ENCODE measurements at places on chromosomes 2 and 18.

GRCh38 chr18:24075767-24076597 lies 61.4 kb downstream of the TTC39C start:
- DNase-seq, result peak; percentile 1

GRCh38 chr2:237269138-237269875 lies 144.7 kb downstream of the COL6A3 start:
- DNase-seq, result peak; percentile 28

DNA sequence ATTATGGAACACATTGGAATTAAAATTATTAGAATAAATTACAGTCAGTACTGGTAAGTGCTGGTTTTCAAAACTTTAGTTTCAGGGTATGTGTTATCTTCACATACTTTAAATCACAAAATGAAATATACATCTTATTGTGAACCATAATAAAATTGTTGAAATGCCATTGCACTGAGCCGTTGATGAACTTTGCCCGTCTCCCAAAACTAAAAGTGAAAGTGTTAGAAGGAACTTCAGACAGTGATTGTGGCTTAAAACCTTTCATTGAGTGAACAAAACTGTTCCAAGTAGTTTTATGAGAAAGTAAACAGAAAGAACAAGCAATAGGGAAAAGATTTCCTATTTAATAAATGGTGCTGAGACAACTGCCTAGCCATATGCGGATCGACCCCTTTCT lies 811.6 kb downstream of the PLCL1 start:
- no peak for DNase-seq

GRCh38 chr18:59725142-59725541 lies 27.9 kb upstream of the CCBE1 start:
- no peak for DNase-seq

DNA sequence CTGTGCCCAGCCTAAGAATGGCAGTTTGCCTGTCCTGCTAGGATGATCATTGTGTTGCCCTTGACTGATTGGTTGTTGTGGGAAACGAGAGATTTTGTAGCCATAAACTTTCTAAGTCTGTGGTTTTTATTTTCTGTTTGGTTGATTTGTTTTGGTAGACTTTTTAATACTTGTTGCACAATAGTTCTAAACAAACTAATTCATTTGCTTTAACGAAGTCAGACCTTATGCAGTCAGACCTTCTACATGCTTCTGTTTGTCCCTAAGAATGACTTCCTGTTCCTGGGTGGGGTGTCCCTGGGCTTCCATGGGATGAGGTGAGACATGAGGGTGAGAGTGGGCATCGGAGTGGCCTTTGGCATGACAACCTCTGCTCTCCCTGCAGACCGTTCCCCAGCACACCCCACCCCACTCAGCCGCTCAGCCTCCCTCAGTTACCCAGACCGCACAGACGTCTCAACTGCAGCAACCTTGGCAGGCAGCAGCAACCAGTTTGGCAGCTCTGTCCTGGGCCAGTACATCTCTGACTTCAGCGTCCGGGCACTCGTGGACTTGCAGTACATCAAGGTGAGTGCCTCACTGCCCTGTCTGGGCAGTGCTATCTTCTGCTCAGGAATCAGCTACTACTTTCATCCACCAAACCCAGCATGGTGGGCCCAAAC lies 7.8 kb upstream of the CNNM3 start:
- no peak for DNase-seq

DNA sequence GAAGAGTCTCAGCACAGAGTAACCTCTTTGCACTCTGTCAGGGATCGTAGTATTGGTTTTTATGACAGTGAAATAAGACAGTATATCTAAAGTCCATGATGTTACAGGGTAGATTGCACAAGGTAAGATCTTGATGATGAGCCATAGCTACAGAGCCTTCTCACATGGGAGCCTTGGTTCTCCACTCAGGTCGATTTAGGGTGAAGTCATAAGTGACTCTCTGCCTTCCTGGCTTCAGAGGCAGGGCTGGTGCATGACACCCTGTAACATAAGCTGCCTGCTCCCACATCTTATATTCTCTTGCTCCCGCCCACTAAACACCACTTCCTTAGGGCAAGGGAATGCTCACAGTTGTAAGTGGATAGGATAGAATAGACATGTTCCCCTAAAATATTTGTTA lies 13.3 kb downstream of the DAPL1 start:
- no peak for DNase-seq

DNA sequence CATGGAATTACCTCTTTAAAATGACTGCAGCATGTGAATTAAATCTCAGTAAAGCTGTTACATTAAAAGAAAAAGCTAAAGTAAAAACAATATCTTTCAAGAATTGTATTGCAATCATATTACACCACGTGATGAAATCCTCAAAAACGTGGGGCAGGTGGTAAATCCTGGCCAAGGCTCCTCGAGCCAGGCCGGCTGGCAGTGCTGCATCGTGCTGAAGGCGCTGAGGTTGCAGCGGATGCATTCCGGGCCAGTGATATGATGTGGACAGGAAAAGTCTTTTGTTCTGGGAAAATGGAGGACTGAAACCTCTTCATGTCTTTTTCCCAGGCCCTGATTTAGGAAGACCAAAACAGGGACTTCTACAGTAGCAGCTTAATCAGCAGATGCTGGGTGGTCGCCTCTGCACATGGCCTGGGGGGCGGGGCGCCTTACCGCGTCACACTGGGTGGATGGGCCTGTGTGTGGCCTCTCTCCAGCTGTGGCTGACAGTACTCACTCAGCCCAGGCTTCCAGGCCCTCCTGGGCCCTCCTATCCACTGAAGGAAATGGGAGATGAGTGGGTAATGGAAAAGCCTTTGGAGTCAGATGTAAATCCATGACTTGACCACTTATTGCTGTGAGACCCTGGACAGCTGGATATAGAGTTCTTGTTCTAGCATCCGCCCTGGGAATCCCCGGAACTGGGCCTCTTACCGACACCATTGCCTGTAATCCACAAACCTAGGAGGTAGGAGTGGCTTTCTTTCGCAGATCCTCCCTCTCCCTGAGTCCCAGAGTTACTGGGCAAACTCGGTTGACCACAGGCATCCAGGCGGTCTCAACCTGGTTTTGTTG lies 45.1 kb downstream of the PROC start:
- no peak for DNase-seq

DNA sequence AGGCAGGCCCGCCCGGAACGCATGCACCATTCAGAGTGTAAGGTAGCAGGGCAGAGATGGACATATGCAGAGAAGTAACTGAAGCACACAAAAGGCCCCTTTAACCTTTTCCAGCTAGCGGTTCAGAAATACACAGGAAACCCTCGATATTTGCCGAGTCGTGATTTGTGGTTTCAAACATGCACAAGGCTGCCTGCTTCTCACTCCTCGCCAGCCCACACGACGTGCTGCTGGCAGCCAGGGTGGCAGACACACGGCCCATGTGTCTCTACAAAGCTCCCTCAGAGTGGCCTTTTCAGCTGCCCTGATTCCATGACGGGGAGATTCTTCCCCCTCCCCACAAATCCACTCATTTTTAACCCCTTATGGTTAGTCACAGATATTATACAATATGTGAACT lies 23.6 kb downstream of the ZBTB7C start:
- DNase-seq, result no peak

GRCh38 chr2:23475473-23475872 lies 90.5 kb downstream of the KLHL29 start:
- DNase-seq, result no peak

GRCh38 chr2:88683160-88684021 lies 8.1 kb upstream of the RPIA start:
- DNase-seq, result no peak

- DNase-seq, result no peak
Measured at GRCh38 chr2:24981411-24982136, 9.8 kb upstream of the DNAJC27 start.

DNA sequence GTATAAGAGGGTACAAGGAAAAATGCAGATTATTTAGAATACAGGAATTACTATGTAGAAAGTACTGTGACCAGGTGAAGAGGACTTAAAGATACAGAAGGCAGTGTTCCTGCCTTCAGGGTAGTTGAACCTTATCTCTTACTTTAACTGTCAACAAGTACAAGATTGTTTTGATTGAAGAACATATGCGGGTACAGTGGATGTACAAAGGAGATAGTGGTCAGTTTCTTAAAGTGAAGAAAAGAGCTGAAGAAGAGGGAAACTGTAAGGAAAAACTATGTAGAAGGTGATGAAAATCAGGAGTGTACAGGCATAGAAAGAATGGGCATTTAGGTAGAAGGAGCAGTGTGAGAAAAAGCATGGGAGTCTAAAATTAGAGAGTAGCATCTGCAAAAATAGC lies 2.2 kb downstream of the RALBP1 start:
- DNase-seq, result no peak

DNA sequence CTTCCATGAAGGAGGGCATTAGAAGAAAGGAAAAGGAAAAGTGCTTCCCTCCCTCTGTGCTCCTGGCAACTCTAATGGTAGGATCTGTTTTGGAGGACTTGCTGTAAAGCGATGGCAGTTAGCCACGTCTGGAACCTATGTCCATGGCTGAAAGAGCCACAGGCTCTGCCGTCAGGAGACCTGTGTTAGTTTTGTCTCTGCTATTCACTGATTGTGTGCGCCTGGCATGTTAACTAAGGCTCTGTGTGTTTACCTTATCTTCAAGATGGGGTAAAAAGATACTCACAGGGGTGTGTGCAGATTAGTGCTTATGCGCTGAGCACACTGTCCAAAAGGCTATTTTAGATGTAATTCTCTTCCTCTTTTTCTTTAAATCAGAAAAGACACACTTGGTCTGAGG lies 109.8 kb upstream of the LTBP1 start:
- DNase-seq, result no peak

GRCh38 chr2:169849710-169850109 lies 22.5 kb downstream of the UBR3 start:
- no peak for DNase-seq

- peak; percentile 11 for DNase-seq
Measured at GRCh38 chr2:205024822-205025518, 479.7 kb downstream of the PARD3B start.

DNA sequence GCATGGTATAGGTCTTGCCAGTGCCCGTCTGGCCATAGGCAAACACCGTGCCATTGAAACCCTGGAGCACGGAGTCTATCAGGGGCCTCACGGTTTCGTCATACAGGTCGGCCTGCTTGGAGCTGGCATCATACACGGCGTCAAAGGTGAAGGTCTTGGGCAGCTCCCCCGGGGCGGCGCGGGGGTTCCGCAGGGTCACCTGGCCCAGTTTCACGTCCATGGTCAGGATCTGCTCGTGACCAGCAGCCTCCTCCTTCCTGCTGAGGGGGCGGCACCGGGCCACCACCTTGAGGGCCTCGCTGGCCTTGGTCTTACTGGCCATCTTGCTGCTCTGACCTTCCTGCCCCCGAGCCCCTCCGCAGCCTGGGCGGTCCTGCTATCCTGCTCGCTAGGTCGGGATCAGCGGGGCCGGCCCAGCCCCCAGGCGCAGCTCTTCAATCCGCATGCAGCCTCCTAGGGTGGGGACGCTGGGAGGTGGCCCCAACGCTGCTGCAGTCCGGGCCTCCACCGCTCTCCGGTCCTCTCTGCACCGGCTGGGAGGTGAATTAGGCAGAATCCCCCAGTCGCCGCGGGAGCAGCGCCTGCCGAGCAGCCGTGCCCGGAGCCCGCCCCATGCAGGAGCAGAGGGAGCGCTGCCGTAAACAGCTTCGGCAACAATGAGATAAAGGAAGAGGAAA lies 563 bp downstream of the KIF3C start:
- no peak for DNase-seq

GRCh38 chr2:100856732-100857131 lies 36.8 kb downstream of the NPAS2 start:
- no peak for DNase-seq

DNA sequence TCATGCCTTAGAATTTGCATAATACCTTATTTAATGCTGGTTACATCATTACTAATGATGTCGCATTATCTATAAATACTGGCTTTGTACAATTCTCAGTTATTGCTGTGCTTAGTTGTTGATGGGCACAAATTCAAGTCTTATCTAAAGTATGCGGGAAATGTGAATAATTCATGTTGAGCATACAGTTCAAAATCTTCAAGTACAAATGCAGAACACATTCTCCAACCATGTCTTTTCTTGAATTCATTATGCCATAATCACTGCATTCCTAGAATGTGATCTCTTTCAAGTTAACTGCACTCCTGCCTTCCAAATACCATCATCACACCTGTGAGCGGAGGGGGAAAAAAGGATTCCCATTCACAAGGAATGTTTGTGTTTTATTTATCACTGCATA lies 337.0 kb downstream of the MBD2 start:
- no peak for DNase-seq

- DNase-seq, result no peak
Measured at GRCh38 chr2:233982421-233983121, 65.4 kb downstream of the TRPM8 start.

DNA sequence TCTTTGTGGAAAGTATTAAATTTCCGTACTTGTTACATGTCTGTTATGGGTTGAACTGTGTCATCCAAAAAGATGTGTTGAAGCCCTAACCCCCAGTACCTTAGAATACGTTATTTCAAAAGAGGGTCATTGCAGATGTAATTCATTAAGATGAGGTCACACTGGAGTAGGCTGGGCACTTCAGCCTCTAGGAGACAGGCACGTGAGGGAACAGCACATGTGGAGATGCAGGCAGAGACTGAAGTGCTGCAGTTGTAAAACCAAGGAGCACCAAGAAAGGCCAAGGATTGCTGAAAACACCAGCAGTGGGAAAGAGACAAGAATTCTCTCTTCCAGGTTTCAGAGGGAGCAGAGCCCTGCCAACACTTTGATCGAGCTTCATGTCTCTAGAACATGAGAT lies 4.6 kb upstream of the RHBDD1 start:
- no peak for DNase-seq

DNA sequence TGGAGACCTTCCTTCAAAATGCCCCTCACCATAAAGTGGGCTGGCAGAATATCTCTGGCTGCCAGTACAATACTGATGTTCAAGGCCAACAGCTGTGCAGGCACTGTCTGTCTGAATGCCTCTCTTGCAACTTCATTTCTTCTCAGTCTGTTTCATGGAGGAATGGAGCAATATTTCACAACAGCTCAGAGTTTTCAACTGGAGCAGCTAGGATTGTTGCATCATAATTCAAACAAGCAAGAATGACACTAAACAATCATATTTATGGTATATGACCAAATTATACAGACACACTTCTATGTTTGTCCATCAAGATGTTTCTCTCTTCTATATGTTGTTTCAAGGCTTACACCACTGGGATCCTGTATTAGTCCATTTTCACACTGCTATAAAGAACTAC lies 444.2 kb downstream of the LRATD1 start:
- no peak for DNase-seq

GRCh38 chr2:9097239-9097638 lies 93.8 kb upstream of the MBOAT2 start:
- no peak for DNase-seq

- no peak for DNase-seq
Measured at GRCh38 chr18:7072593-7072992, 45.0 kb downstream of the LAMA1 start.

GRCh38 chr2:174613531-174613930 lies 15.9 kb upstream of the WIPF1 start:
- DNase-seq, result no peak

GRCh38 chr2:72205504-72205881 lies 57.8 kb upstream of the CYP26B1 start:
- no peak for DNase-seq

All from NCI-H446 (cell line).